ENCODE measurements at places on chromosomes 7 and 10. TPM values are rescaled to one million over a fixed set of nuclear protein-coding genes. Genes with fewer than 3 reads are reported as not detected.

DNA sequence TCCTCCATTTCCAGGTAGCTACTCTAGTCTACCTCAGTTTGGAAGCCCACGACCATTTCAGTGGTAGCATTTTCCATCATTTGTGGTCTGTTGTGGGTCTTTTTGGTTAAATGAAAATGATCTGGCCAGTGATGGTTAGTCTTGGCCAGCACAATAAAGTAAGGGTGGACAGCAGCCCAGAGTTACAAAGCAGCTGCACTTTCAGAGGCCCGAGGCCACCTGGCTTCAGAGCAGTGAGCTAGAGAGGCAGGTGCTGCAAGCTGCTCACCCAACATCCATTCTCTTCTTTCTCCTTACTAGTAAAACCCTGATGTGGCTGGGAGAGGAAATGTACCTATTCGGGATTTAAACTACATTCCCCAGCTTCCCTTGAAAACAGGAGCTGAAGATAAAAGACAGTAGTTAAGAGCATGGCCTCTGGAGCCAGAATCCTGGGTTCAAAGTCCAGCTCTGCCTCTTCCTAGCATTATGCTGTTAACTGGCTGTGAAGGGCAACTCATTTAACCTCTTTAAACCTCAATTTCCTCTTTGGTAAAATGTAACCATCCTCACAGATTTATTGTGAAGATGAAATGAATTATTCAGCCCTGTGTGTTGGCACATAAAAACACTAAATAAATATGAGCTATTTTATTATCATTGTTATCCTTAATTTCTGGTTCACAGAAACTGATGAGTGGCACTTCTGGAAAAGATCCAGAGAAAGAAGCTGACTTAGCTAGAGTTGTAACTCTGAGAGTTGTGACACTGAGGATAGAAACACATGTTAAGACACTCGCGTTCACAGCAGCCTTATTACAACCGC is 517.4 kb downstream of the PARD3 start:
- no peaks in the 10 kb centered on the region for H3K27me3 ChIP-seq
- H3K4me1 ChIP-seq = no peaks in the 10 kb centered on the region
- DNase-seq = no peak
- no peak overlapping the region for H3K4me3 ChIP-seq
- H3K27ac ChIP-seq = no peak overlapping the region
- no peaks in the 10 kb centered on the region for H3K36me3 ChIP-seq

DNA sequence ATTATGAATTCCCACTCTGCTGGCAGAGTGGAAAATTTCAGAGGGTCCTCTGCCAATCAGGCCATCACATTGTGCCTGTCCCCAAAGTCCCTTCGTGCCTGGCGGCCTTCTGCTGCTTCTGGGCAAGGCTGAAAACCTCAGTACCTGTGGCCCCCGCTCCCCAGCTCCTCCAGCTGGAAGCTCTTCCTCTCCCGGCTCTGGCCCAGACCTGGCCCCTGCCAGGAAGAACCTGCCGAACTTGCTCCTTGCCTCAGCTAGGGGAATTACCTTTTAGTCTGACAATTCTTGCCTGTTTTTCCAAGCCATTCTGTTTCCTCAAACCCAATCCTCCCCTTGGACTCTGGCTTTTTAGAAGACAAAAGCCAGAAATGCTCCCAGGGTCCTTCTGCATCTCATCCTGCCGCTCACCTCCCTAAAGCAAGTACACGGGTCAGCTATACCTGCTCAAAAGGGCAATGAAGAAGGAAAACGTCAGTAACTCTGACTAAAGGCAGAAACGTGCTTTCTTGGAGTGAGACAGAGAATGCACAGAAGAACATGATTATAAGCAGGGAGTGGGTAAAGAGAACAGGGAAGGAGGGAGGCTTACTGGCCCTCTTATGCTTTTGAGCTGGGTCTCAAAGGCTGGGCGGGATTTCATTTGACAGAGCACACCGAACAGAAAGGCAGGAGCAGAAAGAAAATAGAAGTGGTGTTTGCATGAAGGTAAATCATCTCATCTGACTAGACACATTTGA is 28.1 kb upstream of the TRIL start:
- H3K27me3 ChIP-seq = no peaks in the 10 kb centered on the region
- DNase-seq = no peak
- no peak overlapping the region for H3K4me3 ChIP-seq
- H3K27ac ChIP-seq = no peak overlapping the region

- no peak for DNase-seq
- no peaks in the 10 kb centered on the region for H3K4me1 ChIP-seq
- H3K27ac ChIP-seq = no peak within 1 kb of the TSS
- no peak within 1 kb of the TSS for H3K4me3 ChIP-seq
- no peaks in the 10 kb centered on the region for H3K36me3 ChIP-seq
Measured at GRCh38 chr10:133230044-133230361, at the start of gene UTF1. Gene UTF1 (plus strand): TSS chr10:133230217. CDS start chr10:133230289, 72 bp downstream.

CHAT gene
- total RNA-seq = not detected
